Pulmonary artery endothelial cell (primary cell): ENCODE measurements at places on chromosomes 7 and 10. TPM values are rescaled to one million over a fixed set of nuclear protein-coding genes. Genes with fewer than 3 reads are reported as not detected.

ZCCHC24 gene
- total RNA-seq: 5.1 and 5.7 TPM in 2 replicates

DNA sequence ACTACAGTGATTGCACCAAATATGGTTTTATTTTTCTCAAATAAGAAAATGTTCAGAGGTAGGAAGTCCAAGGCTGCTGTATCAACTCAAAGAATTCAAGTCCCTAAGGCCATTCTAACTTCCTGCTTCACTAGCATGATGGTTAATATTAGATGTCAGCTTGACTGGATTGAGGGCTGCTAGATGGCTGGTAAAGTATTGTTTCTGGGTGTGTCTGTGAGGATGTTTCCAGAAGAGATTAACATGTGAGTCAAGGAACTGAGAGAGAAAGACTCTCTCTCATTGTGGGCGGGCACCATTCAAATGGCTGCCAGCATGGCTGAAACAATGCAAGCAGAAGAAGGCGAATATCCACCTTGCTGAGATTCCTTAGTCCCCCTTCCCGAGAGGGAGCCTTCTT is 77.4 kb upstream of the NRBF2 start:
- DNase-seq: no peak

DNA sequence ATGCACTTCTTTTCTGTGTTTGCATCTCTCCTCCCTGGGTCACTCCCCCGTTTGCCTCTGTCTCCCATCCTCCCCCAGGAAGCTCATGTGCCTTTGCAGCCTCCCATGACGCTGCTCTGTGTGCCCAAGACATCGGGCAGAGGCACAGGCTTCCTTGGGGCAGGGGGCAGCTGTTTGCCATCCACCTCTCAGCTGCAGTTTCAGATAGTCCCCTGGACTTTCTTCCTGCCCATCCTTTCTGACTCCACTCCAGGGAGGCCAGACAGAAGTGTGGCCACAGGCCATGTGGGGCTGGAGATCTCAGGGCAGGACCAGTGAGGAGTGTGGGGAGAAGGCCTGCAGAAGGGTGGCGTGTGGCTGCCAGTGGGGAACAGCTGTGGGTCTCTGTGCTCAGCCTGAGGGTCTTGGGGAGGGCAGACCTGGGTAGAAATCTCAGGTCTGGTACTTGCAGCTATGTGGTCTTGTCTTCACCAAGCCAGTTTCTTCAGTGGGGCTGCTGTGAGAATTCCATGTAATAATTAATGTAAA is 10.6 kb upstream of the SAMD8 start:
- no peak for DNase-seq

DNA sequence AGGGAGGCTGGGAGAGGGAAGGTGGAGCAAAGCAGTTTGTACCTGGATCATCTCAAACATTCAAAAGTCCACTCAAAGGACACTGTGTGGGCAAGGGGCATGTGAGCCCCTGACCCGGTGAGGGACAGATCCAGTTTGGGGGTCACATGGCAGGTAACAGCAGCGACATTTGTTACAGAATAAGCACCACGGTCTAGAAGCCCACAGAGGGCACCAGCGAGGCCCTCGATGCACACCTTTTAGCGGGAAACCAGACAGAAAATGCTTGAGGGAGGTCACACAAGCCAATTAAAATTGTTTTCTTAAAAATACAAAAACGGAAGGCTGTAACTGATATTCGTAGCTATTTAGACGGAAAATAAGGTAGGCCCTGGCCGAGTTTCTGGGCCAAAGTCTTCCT is 144.4 kb downstream of the ZMYND11 start:
- DNase-seq: no peak
